GM12878 (cell line): ENCODE measurements at places on chromosomes 2 and 18. TPM values are rescaled to one million over a fixed set of nuclear protein-coding genes. Genes with fewer than 3 reads are reported as not detected.

CIDEA gene
- polyA plus RNA-seq = not detected in 2 replicates

UGT1A10 gene
- not detected in 2 replicates for polyA plus RNA-seq

EPB41L3 gene
- 0.15 and 0.25 TPM in 2 replicates for polyA plus RNA-seq

LYG2 gene
- 0.50 and 0.51 TPM in 2 replicates for polyA plus RNA-seq

SNORC gene
- not detected in 2 replicates for polyA plus RNA-seq

NGEF gene
- polyA plus RNA-seq = not detected in 2 replicates

NDC80 gene
- polyA plus RNA-seq = 76.5 and 79.1 TPM in 2 replicates

GKN1 gene
- not detected in 2 replicates for polyA plus RNA-seq

GRB14 gene
- polyA plus RNA-seq = not detected in 2 replicates

IL36RN gene
- polyA plus RNA-seq = not detected in 2 replicates

KCNJ13 gene
- 0.38 and 0.68 TPM in 2 replicates for polyA plus RNA-seq

TMX3 gene
- polyA plus RNA-seq = 27.9 and 28.8 TPM in 2 replicates

CCDC121 gene
- 0.59 and 0.84 TPM in 2 replicates for polyA plus RNA-seq

RESP18 gene
- not detected in 2 replicates for polyA plus RNA-seq

NEU4 gene
- polyA plus RNA-seq = 0.23 TPM in 1 of 2 replicates, not detected in the other

PDE11A gene
- not detected in 2 replicates for polyA plus RNA-seq

KLHL14 gene
- polyA plus RNA-seq = 0.03 TPM in 1 of 2 replicates, not detected in the other

DSC2 gene
- polyA plus RNA-seq = 2.6 and 4.9 TPM in 2 replicates

PKP4 gene
- polyA plus RNA-seq = 5.1 and 5.2 TPM in 2 replicates

SCN3A gene
- polyA plus RNA-seq = not detected in 2 replicates

REG1B gene
- not detected in 2 replicates for polyA plus RNA-seq

MBP gene
- polyA plus RNA-seq = 39.1 and 42.4 TPM in 2 replicates

LOXL3 gene
- 31.2 and 33.1 TPM in 2 replicates for polyA plus RNA-seq

UBXN2A gene
- 19.2 and 20.4 TPM in 2 replicates for polyA plus RNA-seq

GCG gene
- not detected in 2 replicates for polyA plus RNA-seq

IL1RL2 gene
- not detected in 2 replicates for polyA plus RNA-seq

RIT2 gene
- polyA plus RNA-seq = not detected in 2 replicates

LONRF2 gene
- polyA plus RNA-seq = not detected in 2 replicates

MC2R gene
- not detected in 2 replicates for polyA plus RNA-seq
